ENCODE measurements at places on chromosomes 1 and 21.

GRCh38 chr21:16777041-16777720, 735.7 kb upstream of the CXADR start:
- no peaks in the 10 kb centered on the region for H3K27me3 ChIP-seq
- DNase-seq = no peak
- no peak overlapping the region for H3K4me3 ChIP-seq
- H3K36me3 ChIP-seq = no peaks in the 10 kb centered on the region
- no peaks in the 10 kb centered on the region for H3K4me1 ChIP-seq

DNA sequence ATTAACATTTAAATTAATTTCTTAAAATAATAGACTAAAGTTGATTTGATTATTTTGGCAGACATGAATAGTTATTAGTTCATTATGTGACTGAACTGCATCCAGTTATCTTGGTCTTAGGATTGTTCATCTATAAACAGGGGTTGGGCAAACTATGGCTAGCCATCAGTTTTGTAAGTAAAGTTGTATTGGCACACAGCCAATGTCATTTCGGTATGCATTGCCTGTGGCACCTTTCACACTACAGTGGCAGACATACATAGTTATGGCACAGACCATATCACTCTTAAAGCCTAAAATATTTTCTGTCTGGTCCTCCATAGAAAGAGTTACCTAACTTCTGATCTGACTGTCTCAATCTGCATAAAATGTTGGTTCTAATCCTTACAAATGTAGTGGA, 27.2 kb downstream of the ADGRL2 start:
- H3K4me1 ChIP-seq = no peaks in the 10 kb centered on the region
- no peaks in the 10 kb centered on the region for H3K27me3 ChIP-seq
- DNase-seq = no peak
- H3K4me3 ChIP-seq = no peak overlapping the region
- no peak overlapping the region for H3K27ac ChIP-seq

DNA sequence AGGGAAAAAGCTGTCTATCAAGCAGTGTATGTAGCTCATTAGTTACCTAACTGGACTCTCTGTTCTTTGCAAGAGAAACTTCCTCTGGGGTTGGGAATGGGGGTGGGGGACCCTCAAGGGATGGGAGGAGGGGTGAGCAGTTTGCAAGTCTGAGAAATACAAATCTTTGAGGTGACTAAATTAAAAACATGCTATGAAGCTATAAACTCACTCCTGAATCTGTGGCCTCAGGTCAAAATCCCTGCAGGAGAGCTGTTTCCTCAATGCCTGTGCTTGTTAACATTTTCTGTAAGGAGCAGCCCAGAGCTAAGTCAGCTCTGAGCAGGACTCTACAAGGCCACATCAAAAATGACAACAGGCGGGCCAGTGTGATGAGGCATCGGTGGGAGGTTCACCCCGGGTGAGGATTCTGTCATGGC, 32.8 kb upstream of the PTPRC start:
- H3K27ac ChIP-seq = peak overlapping the region; percentile 84
- no peaks in the 10 kb centered on the region for H3K36me3 ChIP-seq
- H3K27me3 ChIP-seq = no peaks in the 10 kb centered on the region
- no peak for DNase-seq
- H3K4me3 ChIP-seq = no peak overlapping the region

GRCh38 chr1:3352299-3352951, 102.0 kb upstream of the ARHGEF16 start:
- H3K4me1 ChIP-seq = peaks cover 2% of the 10 kb centered on the region
- no peak overlapping the region for H3K4me3 ChIP-seq
- H3K36me3 ChIP-seq = no peaks in the 10 kb centered on the region
- no peak for DNase-seq
- H3K27me3 ChIP-seq = peaks cover 6% of the 10 kb centered on the region
- H3K27ac ChIP-seq = no peak overlapping the region

- no peak for DNase-seq
- H3K4me3 ChIP-seq = peak overlapping the region; percentile 49
- H3K27ac ChIP-seq = peak overlapping the region; percentile 34
- peaks cover 30% of the 10 kb centered on the region for H3K4me1 ChIP-seq
- H3K27me3 ChIP-seq = no peaks in the 10 kb centered on the region
- no peaks in the 10 kb centered on the region for H3K36me3 ChIP-seq
Measured at GRCh38 chr1:21313203-21313885, 23.1 kb upstream of the ECE1 start.

GRCh38 chr1:93681101-93681988, at the start of gene BCAR3:
TSS of gene BCAR3 (minus strand) at chr1:93681837. CDS start at chr1:93674930, 6,907 bp downstream.
- peak within 1 kb of the TSS; percentile 91 for H3K4me3 ChIP-seq
- H3K36me3 ChIP-seq = peaks cover 8% of the 10 kb centered on the region
- peaks cover 59% of the 10 kb centered on the region for H3K27me3 ChIP-seq
- peaks cover 9% of the 10 kb centered on the region for H3K4me1 ChIP-seq
- no peak within 1 kb of the TSS for H3K27ac ChIP-seq

GRCh38 chr1:232037774-232038388, 411.3 kb downstream of the DISC1 start:
- no peaks in the 10 kb centered on the region for H3K27me3 ChIP-seq
- no peaks in the 10 kb centered on the region for H3K4me1 ChIP-seq
- no peak overlapping the region for H3K27ac ChIP-seq
- H3K36me3 ChIP-seq = peaks cover 3% of the 10 kb centered on the region
- no peak overlapping the region for H3K4me3 ChIP-seq

DNA sequence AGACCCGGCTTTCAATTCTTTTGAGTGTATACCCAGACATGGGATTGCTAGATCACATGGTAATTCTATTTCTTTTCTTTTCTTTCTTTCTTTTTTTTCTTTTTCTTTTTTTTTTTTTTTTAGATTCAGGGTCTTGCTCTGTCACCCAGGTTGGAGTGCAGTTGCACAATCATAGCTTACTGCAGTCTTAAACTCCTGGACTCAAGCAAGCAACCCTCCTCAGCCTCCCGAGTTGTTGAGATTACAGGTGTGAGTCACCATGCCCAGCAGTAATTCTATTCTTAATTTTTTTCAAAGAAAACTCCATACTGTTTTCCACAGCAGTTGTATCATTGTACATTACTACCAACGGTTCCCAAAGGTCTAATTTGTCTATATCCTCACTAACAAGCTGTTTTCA, 13.5 kb upstream of the RNF186 start:
- no peak overlapping the region for H3K4me3 ChIP-seq
- H3K36me3 ChIP-seq = peaks cover 12% of the 10 kb centered on the region
- DNase-seq = no peak
- H3K4me1 ChIP-seq = no peaks in the 10 kb centered on the region
- peaks cover 66% of the 10 kb centered on the region for H3K27me3 ChIP-seq
- H3K27ac ChIP-seq = no peak overlapping the region

DNA sequence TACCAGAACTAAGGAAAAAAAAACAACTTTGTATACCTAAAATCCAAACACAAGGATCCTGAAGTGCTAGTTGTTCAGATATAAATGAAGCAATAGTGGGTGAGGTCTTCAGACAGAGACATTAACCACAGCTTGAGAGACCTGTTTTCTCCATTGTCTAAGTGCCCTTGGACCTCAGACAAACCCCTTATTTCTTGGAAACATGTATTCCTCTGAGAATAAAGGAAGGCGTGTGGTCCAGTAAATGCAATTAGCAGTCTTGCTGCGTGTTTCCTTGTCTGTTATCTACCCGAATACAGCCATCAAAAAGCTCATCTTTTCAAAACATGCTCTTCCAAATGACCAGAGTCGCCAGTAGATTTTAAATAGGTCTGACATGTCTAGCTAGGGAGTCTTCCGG, 291.1 kb upstream of the NFIA start:
- no peaks in the 10 kb centered on the region for H3K36me3 ChIP-seq
- no peak overlapping the region for H3K4me3 ChIP-seq
- no peaks in the 10 kb centered on the region for H3K4me1 ChIP-seq

GRCh38 chr1:117812869-117813511, 116.4 kb downstream of the GDAP2 start:
- DNase-seq = no peak
- no peaks in the 10 kb centered on the region for H3K4me1 ChIP-seq
- peaks cover 6% of the 10 kb centered on the region for H3K27me3 ChIP-seq
- no peak overlapping the region for H3K27ac ChIP-seq

GRCh38 chr1:204831186-204831585, 39.5 kb upstream of the NFASC start:
- no peak overlapping the region for H3K27ac ChIP-seq
- no peak overlapping the region for H3K4me3 ChIP-seq
- no peak for DNase-seq
- peaks cover 10% of the 10 kb centered on the region for H3K4me1 ChIP-seq
- H3K27me3 ChIP-seq = peaks cover 76% of the 10 kb centered on the region

GRCh38 chr21:42923553-42924432, 1.6 kb downstream of the ERVH48-1 start:
- H3K36me3 ChIP-seq = no peaks in the 10 kb centered on the region
- H3K27ac ChIP-seq = peak overlapping the region; percentile 84
- H3K4me1 ChIP-seq = peaks cover 14% of the 10 kb centered on the region
- DNase-seq = peak; percentile 41

DNA sequence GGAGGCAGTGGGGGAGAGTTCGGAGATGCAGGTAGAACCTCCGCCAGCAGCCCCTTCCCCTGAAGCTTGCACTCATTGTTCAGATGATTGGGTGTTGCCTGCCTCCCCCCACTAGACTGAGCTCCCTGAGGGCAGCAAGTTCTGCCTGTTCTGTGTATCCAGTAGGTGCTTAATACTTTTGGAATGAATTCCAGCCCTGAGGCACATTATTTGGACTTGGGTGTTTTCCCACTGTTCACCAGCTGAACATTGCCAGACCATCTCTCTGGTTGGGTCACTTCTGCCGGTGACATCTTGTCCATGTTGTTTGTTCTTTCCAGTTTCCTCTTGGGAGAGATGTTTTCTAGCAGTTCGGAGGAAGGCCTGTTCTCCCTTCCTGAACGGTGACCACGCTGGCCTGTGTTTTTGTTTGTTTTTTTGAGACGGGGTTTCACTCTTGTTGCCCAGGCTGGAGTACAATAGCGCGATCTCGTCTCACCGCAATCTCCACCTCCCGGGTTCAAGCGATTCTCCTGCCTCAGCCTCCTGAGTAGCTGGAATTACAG, 48.7 kb downstream of the SPSB1 start:
- peaks cover 5% of the 10 kb centered on the region for H3K4me1 ChIP-seq
- no peak for DNase-seq
- no peaks in the 10 kb centered on the region for H3K36me3 ChIP-seq
- H3K27me3 ChIP-seq = no peaks in the 10 kb centered on the region
- no peak overlapping the region for H3K4me3 ChIP-seq
- H3K27ac ChIP-seq = no peak overlapping the region

GRCh38 chr1:157292809-157293564, 154.8 kb upstream of the ETV3 start:
- H3K27ac ChIP-seq = no peak overlapping the region
- H3K4me1 ChIP-seq = peaks cover 7% of the 10 kb centered on the region
- H3K4me3 ChIP-seq = no peak overlapping the region
- no peak for DNase-seq

- no peak overlapping the region for H3K27ac ChIP-seq
- no peak overlapping the region for H3K4me3 ChIP-seq
- peaks cover 10% of the 10 kb centered on the region for H3K27me3 ChIP-seq
- DNase-seq = no peak
Measured at GRCh38 chr1:93436496-93436895, 11.4 kb upstream of the FNBP1L start.

GRCh38 chr21:28136656-28137255, 855.9 kb downstream of the LTN1 start:
- H3K27me3 ChIP-seq = no peaks in the 10 kb centered on the region
- H3K27ac ChIP-seq = no peak overlapping the region
- H3K4me3 ChIP-seq = no peak overlapping the region
- no peaks in the 10 kb centered on the region for H3K36me3 ChIP-seq

GRCh38 chr1:58717979-58718378, 18.1 kb upstream of the MYSM1 start:
- peaks cover 2% of the 10 kb centered on the region for H3K36me3 ChIP-seq
- H3K4me1 ChIP-seq = peaks cover 18% of the 10 kb centered on the region
- peak overlapping the region; percentile 71 for H3K4me3 ChIP-seq
- peak overlapping the region; percentile 51 for H3K27ac ChIP-seq
